ENCODE measurements at places on chromosomes 5 and 9.

DNA sequence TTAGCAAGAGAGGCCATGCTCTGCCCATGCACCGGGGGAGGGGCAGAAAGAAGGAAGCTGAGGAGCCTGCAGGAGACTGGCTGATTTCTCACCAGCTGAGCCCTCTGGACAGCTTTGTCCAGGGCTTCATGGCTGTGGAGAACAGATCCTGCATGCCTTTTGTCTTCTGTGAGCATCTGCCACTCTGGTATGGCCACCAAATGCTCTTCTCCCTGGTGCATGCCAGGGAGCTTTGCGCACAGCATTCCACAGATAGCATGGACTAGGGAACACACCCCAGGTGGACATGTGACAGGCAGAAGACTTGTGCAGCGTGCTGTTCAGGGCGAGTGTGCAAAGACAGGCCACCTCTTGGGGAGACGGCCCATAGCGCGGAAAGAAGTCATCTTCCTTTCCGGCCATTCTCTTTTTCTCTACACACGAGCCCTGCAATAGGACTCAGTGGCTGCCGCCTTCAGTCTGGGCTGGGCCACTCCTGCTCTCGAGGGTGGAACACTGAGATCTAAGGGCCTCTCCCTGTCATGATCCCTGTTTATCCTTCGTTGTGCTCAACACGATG is 56.7 kb downstream of the GADD45G start:
- DNase-seq, result no peak

DNA sequence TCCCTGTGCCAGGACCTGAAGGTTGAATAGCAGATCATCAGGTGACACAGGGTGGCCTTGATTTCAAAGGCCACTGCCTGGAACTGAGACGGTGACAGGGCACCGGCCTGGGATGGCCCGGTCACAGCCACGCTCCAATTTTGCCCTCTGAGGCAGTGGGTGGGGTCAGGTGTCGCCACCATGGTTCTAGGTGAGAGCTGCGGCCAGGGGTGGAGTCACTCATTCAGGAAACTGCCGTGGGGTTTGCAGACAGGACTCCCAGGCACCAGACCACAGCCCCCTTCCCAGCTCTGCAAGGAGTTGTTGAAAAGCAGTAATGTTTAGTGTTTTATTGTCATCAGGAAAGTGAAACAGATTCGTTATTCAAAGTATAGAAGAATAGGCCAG is 17.3 kb upstream of the RNU6ATAC start:
- DNase-seq, result no peak

- DNase-seq, result no peak
Observed at GRCh38 chr5:4882186-4882585, 257.9 kb upstream of the ADAMTS16 start.

GRCh38 chr5:16508730-16509531 is 43.3 kb upstream of the ZNF622 start:
- no peak for DNase-seq

GRCh38 chr5:73081093-73081492 is 39.3 kb upstream of the TMEM171 start:
- DNase-seq, result no peak

DNA sequence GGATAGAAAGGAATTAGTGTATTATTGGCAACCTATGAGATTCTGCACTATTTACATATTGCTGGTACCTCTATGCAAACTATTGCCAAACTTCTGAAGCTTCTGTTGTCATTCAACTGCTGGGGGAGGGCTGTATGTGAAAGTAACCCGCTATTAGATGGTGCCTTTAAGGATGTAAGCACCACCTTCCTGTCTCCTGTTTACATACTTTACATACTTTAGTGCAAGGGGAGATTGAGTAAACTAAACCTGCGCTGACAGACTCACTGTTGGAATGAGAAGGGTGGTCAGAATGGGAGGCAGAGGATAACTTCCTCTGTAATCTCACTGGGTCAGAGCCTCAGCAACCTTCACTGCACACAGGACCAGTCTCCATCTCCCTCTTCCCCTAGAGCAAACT is 123.8 kb downstream of the NR3C1 start:
- DNase-seq, result no peak

- no peak for DNase-seq
Observed at GRCh38 chr9:341634-342421, 127.2 kb downstream of the DOCK8 start.

DNA sequence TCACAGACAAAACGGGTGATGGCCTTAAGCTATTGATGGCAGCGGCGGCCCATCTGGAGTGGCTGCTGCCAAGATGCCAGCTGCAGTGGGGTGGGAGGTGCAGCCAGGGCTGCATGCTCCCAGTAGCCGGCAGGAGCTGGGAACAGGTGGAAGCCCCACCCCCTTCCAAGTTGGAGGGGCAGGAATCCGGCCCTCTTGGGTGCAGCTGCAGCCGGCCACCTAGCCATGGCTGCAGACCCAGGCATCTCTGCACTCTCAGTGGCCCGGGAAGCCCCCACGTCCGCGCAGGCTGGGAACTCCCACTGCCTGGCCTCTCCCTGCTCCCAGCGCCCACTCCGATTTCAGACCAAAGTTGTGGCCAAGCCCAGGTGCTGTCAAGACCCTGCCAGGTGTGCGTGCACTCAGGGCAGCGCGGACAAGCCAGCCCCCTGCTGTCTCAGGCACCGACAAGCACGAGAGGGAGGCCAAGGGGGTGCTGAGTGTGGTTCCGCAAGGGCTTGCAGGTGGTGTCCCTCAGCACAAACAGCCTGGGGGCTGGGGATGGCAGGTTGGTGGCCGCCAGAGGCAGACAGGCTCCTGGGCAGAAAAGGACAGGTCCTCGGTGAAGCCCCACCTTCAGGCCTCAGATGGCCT is 115.1 kb upstream of the TSLP start:
- no peak for DNase-seq

- DNase-seq, result no peak
Observed at GRCh38 chr9:136626740-136627642, 35.7 kb upstream of the EGFL7 start.

GRCh38 chr9:36325081-36325828 is 67.0 kb upstream of the GNE start:
- no peak for DNase-seq

DNA sequence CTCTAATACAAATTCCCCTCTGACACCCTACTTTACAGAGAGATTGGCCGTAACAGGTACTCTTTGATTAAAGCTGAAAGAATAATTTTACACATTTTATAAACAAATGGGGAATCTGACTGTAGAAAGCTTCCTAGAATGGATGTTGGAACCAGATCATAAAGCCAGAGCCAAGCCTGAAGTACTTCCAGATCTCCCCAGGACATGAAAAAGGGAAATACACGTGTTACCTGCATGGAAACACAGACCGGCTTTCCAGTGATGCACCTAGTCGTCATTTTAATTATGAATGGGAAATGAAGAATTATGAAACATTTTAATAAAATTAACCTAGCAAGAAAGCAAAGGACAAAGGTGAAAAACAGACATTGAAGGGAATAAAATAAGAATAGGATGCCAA is 66.5 kb downstream of the ERCC6L2 start:
- DNase-seq, result no peak

DNA sequence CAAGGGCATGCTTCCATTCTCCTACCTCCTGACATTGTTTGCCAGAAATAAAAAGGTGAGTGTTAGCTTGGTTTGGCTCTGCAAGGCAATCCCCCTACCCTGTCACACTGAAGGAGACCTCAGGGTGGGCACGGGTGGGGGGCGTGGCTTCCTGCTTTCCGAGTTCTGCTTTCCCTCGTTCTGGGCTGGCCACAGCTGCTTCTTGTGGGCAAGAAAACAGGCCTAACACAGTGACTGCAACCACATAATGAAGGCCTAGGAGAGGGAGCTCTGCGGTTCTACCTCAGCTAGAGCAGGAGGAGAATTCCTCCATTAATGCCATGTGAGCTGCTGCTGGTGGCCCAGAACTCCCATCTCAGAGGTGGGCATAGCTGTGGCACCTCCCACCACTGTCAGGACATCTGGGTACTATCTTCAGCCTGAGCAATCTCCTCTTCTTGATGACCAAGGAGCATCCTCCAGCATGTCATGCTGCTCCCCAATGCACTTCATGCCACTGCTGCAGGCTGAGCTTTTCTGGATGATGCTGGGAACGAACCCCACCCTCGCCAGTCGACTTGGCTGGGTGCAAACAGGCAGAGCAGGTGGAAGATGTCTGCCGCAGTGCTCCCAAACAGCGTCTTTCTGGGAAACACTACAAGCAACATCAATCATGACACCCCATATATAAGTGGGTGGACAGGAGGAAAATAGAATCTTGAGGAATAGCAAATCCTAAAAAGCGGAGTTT is 139.5 kb upstream of the RAPGEF1 start:
- DNase-seq, result no peak

DNA sequence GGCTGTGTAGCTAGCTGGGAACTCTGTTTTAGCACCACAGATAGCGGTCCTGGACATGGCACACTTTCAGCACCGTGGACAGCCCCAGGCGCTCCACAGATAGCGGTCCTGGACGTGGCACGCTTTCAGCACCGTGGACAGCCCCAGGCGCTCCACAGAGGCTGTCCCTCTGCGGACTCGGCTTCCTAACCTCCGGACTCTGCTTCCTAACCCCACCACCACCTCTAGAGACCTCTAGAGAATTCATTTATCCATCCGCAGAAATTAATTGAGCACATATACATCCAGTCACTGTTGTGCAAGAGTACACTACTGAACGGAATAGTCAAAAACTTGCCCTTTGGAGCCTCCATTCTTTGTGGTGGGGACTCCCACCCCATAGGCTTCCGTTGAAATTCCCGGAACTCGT is 27.4 kb downstream of the UNC5A start:
- peak; percentile 67 for DNase-seq

GRCh38 chr9:87529671-87530070 is 32.0 kb downstream of the DAPK1 start:
- DNase-seq, result no peak

- DNase-seq, result no peak
Observed at GRCh38 chr9:78261403-78262001, 25.6 kb downstream of the CEP78 start.

- no peak for DNase-seq
Observed at GRCh38 chr9:84296146-84296843, 44.3 kb downstream of the SLC28A3 start.

DNA sequence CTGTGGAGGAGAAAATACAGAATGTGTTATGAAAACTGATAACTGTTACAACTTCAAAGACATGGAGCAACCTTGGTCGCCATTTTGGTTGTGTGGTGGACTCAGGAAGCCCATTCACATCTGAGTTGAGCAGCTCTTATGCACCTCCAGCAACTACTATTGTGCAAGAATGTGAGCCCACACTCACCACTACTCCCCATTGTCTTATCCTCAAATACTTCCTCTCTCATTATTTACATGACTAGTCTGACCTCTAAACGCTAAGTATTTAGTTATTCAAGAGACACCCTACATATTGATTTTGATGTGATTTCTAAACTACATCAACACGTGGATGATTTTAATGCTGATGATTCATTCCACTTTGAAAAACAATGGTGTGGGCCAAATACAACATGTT is 516.6 kb upstream of the CLINT1 start:
- DNase-seq, result no peak

- no peak for DNase-seq
Observed at GRCh38 chr5:65102976-65103711, 334.4 kb downstream of the CWC27 start.

- no peak for DNase-seq
Observed at GRCh38 chr9:12141422-12141821, 551.8 kb upstream of the TYRP1 start.

DNA sequence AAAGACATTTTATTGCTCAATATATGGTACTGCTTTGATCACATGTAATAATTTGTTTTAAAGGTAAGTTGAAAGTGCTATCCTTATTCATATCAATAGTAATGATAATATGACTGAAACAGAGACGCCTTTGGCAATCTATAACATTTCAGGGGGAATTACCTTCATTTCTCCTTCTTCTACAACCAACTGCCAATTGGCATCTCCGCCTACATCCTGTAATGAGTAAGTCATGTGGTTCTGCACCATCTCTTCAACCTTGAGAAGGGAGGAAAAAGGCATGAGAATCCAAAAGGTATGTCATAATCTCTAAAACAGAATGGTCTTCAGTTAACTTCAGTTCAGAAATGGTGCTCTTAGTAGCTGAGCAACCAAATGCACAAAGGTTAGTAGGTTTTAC is 52.4 kb downstream of the HMGCR start:
- no peak for DNase-seq

DNA sequence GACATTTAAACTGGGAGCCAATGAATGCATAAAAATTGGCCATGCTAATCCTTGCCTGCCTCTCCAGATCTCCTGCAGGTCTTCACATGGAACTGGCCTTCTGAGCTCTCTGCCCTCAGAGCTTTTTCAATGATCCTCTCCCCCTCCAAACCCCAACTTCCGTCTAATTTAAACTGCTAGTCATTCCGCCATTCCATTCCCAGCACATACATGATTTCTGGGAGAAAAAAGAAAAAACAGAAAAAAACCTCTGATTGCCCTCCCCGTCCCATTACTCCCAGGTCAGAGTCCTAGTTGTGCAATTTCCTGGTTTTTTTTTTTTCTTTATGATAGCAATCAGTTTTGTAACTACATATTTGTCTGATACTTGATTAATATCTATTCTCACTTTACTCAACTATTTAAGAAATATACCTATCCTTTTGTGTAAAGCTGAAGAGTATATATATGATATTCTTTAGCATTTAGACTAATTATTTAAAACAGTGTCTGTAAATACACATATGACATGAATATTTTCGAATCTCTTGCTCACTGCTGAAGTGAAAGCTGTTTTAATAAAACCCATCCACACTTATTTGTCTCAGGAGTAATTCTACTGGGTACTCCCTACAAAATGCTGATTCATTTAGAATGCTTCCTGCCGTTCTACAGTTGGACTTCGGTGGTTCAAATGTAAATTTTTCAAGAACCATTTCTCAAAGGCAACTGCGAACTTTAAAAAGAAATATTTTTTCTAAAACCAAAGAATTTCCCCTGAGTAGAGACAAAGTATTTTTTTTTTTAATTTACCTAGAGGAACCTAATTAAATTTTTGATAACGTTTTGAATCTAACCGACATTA is 1.6 kb downstream of the HINT1 start:
- DNase-seq, result no peak

DNA sequence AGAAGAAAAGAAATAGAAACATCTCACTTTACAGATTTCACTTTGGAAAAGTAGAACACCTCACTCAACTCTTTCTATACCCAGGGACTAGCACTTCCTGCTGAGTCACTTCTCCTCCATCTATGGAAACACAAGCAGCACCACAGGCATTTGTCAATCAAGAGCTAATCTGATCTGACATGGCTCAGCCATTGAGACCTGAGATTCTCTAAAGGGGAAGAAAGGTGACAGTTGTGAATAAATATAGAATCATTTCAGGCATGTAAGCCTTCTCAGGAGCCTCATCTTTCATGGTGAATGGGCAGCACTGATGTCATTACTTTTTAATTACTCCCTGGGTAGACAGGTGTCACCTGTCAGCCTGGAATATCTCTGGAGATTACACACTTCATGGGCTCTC is 559.8 kb downstream of the HINT1 start:
- DNase-seq, result no peak

All from omental fat pad (tissue), 4 donors.